Small intestine (tissue), 16 donors: ENCODE measurements at places on chromosomes 6 and 20. TPM values are rescaled to one million over a fixed set of nuclear protein-coding genes. Genes with fewer than 3 reads are reported as not detected.

CLIC5 gene
- 24.0 TPM for polyA plus RNA-seq

- no peak for DNase-seq
Measured at GRCh38 chr6:43367245-43367984, 2.0 kb downstream of the ZNF318 start.

GRCh38 chr6:147201885-147202515 is 2.2 kb upstream of the STXBP5 start:
- DNase-seq = no peak

DNA sequence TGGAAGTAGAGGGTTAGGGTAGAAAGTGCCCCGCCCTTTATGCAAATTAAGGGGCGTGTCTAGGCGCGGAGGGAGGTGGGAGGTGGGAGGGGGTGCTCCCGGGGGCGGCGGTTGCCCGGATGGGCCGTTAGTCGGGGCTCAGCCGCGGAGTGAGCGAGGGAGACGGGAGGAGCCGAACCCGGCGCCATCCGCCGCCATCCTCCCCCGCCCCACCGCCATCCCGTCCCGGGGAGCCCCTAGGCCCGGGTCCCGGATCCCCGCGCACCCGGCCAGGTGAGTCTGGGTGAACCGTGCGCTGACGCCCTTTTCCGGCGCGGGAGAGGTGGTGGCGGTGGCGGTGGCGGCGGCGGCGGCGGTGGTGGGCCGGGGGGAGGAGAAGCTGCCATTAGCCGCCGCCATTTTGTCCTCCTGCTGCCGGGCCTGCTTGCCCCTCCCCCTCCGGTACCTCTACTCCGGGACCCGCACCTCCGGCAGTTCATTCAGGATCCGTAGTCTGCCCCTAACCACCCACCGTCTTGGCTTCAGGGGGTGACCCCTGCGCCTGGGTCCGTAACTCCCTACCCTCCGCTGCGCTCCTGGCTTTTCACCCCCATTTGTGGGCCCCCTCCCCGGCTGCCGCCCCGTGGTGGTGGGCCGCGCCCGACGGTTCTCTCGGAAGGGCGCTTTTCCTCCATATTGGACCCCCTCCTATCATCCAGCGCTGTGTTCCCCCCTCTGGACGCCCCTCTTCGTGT is at the start of gene PRRC2A:
Gene PRRC2A, plus strand, starts transcription at position 130 of the 734 bp plus-strand sequence. CDS start 2,075 bp downstream, outside the sequence.
- DNase-seq = no peak

GRCh38 chr6:13354331-13355042 is 26.1 kb upstream of the TBC1D7 start:
- DNase-seq = no peak

DNA sequence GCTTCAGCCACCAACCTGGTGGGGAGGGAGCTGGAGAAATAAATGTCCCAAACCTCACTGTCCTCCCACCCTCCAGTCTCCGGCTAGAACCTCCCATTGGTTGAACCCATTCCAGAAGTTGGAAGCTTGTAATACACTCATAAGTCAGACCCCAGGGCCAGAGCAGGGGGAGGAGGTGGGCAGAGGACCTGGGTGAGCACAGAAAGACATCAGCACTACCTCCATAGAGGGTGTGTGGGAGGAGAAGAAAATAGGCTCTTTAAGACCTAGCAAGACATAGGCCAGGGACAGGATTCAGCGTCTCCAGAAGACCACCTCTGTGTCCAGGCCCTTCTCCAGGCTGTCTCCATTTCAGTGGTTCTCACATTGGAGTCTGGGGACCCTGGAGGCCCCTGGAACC is 73.3 kb upstream of the TOP1 start:
- no peak for DNase-seq

- DNase-seq = peak; percentile 70
Measured at GRCh38 chr6:135182071-135183001, 1.2 kb downstream of the MYB start.
